ENCODE measurements at places on chromosomes 1 and 21.
A peak's percentile ranks its signal among the peaks of the same experiment; 100 is the strongest.

DNA sequence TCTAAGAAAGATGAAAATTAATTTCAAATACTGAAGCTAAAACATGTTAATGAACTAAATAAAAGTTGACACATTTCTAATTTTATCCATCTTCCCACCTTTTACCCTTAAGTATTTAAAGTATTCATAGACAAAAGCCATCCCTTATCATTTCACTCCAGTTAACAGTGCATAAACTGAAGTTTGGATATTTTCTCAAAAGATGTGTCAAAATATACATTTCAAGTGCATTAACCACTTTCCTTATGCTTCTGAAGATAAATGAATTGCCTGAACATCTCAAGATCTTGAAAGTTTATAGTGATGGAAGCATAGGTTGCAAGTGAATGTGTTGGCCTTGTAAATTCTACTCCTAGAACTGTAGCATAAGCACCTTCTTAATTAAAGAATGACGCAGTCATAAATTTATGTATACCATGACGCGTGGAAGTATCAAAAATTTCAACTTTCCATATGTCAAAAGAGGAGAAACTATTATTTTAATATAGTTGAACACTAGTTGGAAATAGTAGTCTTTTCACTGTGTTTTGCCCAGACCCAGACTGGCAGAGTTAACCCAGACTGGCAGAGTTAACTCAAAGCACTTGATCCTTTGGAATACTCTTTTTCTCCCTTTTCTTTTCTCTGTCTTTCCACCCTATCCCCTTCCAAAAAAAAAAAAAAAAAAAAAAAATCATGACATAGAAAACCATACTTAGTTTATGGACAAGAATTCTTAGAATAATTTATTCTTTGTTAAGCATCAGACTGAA lies 282.6 kb upstream of the C1orf105 start:
- DNase-seq = no peak

GRCh38 chr1:181603735-181604410 lies 120.6 kb downstream of the CACNA1E start:
- no peak for DNase-seq

- no peak for DNase-seq
Observed at GRCh38 chr1:14909273-14909672, 244.3 kb upstream of the TMEM51 start.

DNA sequence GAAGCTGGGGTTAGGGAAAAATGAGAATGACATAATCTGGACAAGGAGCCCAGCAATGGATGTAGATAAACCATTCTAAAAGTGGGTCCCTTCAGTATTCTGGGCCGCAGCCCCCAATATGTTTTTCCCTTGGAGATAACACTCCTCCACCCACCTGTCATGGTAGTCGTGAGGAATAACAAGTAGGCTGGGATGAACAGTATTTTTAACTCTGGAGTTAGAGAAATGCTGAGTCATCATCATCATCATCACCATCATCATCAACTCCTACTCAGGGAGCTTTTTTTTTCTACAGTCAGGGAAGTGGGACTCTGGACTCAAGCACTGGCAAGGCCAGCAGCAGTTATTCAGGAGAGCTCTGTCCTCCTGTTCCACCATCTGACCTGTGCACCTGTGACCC lies 12.8 kb downstream of the CADM3 start:
- no peak for DNase-seq

DNA sequence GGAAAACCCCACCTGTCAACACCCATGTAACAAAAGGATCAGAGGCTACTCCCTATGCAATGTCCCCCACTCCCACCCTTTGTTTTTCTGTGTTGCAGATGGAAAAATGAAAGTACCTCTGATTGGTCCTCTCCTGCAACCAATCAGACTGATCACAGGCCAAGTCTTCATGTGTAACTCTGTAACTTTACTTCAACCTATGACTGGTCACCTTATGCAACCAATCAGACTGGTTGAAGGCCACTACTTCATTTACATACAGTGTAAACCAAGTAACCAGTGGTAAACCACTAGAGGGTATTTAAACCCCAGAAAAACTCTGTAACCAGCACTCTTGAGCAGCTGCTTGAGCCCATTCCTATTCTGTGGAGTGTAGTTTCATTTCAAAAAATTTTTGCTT lies 266.3 kb upstream of the OLFM3 start:
- no peak for DNase-seq

- DNase-seq = peak; percentile 35
Observed at GRCh38 chr1:21175670-21176581, 771 bp downstream of the EIF4G3 start.

DNA sequence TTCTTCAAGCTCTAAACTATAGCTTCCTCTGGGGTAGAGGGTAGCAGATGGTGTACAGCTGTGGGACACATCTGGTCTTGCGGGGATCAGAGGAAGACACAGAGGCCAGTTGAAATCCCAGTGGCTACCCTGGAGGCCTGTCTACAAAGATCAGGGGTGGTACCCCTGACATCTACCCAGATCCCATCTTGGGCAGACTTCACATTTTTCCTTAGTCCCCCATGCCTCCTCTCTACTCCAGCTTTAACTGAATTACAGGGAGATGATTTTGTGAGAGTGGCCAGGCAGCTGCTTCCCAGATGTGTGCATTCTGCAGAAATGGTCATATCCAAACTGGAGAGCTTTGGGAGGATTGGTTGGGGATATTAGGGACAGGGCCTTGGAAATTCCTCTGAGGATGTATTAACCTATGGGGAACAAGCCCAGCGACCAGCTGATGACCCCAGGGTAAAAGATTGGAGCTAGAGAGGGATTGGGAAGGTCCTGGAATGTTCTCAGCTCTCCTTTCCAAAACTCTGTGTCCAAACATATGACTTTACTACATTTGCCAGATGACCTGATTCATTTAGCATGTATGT lies 9.6 kb upstream of the CD34 start:
- no peak for DNase-seq

GRCh38 chr1:117798550-117798949 lies 130.9 kb downstream of the GDAP2 start:
- no peak for DNase-seq

All from suppressor macrophage (primary cell).